Spinal cord (tissue), 10 donors: ENCODE measurements at places on chromosomes 6 and 20. TPM values are rescaled to one million over a fixed set of nuclear protein-coding genes. Genes with fewer than 3 reads are reported as not detected.

Gene CYP21A2
- 0.30 TPM for total RNA-seq

Gene PDYN
- 1.2 TPM for total RNA-seq

Gene SSTR4
- total RNA-seq = 0.89 TPM

Gene SPDEF
- 0.20 TPM for total RNA-seq

Gene ULBP1
- 0.20 TPM for total RNA-seq

Gene PRRT1
- 0.83 TPM for total RNA-seq

Gene RPN2
- total RNA-seq = 135 TPM

Gene GINM1
- total RNA-seq = 64.6 TPM

Gene RFX6
- not detected for total RNA-seq

DNA sequence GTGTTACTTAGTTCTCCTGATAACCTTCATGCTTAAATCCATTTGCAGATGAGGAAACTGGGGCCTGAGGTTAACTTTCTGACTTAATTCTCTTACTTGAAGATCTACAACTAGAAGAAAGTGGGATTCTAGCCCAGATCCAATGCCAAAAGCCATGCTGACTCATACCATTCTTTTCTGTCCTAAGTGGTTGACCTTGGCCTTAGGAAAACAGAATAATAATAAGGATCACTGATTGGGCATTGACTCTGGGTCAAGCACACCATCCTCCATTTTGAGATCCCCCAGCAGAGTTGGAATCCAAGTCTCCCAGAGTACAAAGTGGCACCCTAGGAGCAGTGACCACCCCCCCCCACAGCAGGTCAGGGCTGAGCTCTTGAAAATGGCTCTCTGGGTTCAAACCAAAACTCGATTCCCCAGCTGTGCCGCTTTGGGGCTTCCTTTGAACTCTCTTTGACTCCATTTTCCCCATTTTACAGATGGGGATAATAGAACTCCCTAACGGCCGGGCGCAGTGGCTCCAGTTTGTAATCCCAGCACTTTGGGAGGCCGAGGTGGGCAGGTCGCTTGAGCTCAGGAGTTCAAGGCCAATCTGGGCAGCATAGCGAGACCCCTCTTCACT, 12.8 kb upstream of the ZNF217 start:
- no peak overlapping the region for H3K4me3 ChIP-seq
- H3K4me1 ChIP-seq = peaks cover 9% of the 10 kb centered on the region
- no peak overlapping the region for H3K27ac ChIP-seq
- H3K36me3 ChIP-seq = no peaks in the 10 kb centered on the region
- no peak for DNase-seq

GRCh38 chr6:16224409-16224808, 14.0 kb upstream of the GMPR start:
- H3K27ac ChIP-seq = no peak overlapping the region
- no peak overlapping the region for H3K4me3 ChIP-seq
- H3K27me3 ChIP-seq = peaks cover 12% of the 10 kb centered on the region
- H3K4me1 ChIP-seq = peaks cover 10% of the 10 kb centered on the region
- no peak for DNase-seq
- no peaks in the 10 kb centered on the region for H3K36me3 ChIP-seq

GRCh38 chr20:2865630-2866029, 7.7 kb upstream of the PTPRA start:
- no peak overlapping the region for H3K27ac ChIP-seq
- peaks cover 68% of the 10 kb centered on the region for H3K36me3 ChIP-seq
- DNase-seq = no peak
- no peaks in the 10 kb centered on the region for H3K27me3 ChIP-seq
- H3K4me3 ChIP-seq = no peak overlapping the region

- no peak overlapping the region for H3K27ac ChIP-seq
- H3K36me3 ChIP-seq = no peaks in the 10 kb centered on the region
- no peaks in the 10 kb centered on the region for H3K27me3 ChIP-seq
- no peak overlapping the region for H3K4me3 ChIP-seq
- DNase-seq = no peak
Observed at GRCh38 chr6:41182069-41183034, 18.6 kb downstream of the TREML2 start.

GRCh38 chr6:163207431-163208383, 206.8 kb upstream of the QKI start:
- no peak overlapping the region for H3K27ac ChIP-seq
- no peak overlapping the region for H3K4me3 ChIP-seq
- DNase-seq = no peak
- no peaks in the 10 kb centered on the region for H3K36me3 ChIP-seq

DNA sequence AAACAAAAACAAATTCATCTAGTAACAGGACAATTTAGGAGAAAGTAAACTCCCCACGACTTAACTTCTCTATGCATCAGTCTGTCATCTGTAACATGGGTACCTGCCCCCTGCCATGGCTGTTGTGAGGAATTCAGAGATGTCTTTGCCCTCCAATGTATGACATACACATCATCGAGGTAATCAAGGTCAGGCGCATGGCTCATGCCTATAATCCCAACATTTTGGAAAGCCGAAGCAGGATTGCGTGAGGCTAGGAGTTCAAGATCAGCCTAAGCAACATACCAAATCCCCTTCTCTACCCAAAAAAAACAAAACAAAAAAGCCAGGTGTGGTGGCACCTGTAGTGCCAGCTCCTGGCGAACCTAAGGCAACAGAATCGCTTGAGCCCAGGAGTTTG, 9.0 kb downstream of the EEF1A1 start:
- no peak for DNase-seq
- H3K4me1 ChIP-seq = peaks cover 3% of the 10 kb centered on the region
- no peak overlapping the region for H3K4me3 ChIP-seq
- H3K27me3 ChIP-seq = no peaks in the 10 kb centered on the region
- no peak overlapping the region for H3K27ac ChIP-seq

DNA sequence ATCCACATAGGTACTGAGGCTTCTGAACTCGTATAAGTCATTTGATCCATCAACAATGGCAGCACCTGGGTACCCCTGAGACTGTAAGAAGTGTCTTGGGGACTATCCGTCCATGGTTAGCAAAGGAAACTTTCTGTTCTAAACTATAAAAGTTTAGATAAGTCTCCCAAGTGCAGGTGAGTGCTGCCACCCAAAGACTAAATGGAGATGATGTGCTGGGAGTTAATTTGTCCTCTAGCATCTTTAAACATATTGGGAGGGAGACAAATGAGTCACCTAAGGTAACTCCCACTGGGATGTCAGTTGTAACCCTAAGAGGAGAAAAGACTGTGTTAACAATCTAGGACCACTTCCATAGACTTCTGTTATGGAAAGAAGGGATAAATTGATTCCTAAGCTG, 6.2 kb downstream of the BEND6 start:
- no peaks in the 10 kb centered on the region for H3K27me3 ChIP-seq
- H3K4me3 ChIP-seq = no peak overlapping the region
- DNase-seq = no peak
- H3K4me1 ChIP-seq = no peaks in the 10 kb centered on the region

GRCh38 chr6:38499529-38500096, 140.1 kb downstream of the BTBD9 start:
- no peak overlapping the region for H3K4me3 ChIP-seq
- no peak for DNase-seq
- no peaks in the 10 kb centered on the region for H3K4me1 ChIP-seq

GRCh38 chr6:61193771-61194170, 1092.3 kb downstream of the KHDRBS2 start:
- DNase-seq = no peak
- H3K4me1 ChIP-seq = no peaks in the 10 kb centered on the region
- no peaks in the 10 kb centered on the region for H3K36me3 ChIP-seq
- no peak overlapping the region for H3K4me3 ChIP-seq
- no peak overlapping the region for H3K27ac ChIP-seq

DNA sequence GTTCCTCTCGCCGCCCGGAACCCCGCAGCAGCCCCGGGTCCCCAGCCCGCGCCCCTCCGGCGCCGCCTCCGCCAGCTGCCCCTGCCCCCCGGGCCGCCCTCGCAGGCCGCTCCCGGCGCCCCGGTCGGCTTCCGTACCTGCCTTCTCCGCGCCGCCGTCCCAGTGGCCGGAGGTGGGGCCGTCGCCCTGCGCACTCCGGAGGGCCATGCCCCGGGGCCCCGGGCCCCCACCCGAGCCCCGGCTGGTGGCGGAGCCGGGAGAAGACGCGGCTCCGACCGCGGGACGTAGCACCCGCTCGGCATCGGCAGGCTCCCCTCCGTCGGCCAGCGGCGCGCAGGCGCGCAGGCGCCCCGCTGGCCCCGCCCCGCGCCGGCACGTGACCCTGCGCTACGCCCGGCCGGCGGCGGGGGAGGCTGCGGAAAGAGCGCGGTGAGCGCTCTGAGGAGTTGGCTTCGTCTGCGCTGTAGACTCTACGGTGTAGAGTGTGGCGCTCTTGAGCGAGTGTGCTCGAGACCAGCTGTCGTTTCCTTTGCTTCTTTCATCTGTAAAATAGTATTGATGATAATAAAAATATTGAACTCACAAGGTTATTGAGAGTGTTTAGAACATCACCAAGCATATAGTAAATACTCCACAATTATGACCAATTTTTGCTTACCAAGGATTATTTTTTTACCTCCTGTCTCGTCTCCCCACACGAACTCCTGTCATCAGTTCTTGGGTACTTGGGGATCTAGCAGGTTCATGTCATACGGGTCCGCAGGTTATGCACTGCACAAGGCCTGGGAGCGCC, at the start of gene TBC1D20:
Gene TBC1D20 (minus strand): TSS at position 335 of the 793 bp plus-strand sequence. CDS start 128 bp downstream, at position 207.
- peaks cover 13% of the 10 kb centered on the region for H3K4me1 ChIP-seq
- H3K27ac ChIP-seq = peak within 1 kb of the TSS; percentile 77
- no peaks in the 10 kb centered on the region for H3K27me3 ChIP-seq
- no peaks in the 10 kb centered on the region for H3K36me3 ChIP-seq
- peak; percentile 96 for DNase-seq

DNA sequence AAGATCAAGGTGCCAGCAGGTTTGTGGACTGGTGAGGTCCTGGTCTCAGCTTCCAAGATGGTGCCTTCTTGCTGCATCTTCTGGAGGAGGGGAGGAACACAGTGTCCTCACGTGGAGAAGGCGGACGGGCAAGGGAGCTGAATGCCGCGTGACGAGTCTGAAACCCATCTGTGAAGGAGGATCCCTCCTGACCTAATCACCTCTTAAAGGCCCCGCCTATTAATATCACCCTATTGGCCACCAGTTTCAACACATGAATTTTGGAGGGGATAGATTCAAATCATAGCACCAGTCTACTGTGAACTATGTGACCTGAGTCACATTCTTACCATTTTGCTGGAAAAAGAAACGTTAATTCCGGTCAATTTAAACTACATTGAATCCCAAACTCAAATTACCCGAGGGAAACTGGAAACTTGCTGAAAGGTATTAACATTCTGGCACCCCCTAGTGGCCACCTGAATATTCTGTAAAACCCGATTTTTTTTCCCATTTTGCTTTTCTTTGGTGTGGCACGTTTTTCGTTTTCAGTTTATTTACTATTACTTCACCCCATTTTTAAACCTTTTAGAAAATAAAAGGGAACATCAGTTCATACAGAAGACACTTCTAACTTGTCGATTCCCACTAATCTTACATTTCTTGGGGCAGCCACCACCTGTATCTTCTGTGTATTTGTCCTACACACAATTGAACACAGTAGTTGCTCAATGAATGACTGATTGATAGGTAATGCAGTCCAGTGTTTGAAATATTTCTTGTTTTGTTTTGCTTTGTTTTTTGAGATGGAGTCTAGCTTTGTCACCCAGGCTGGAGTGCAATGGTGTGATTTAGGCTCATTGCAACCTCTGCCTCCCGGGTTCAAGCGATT, 17.9 kb upstream of the CCDC170 start:
- peak; percentile 68 for DNase-seq
- peaks cover 3% of the 10 kb centered on the region for H3K4me1 ChIP-seq
- H3K27me3 ChIP-seq = no peaks in the 10 kb centered on the region

- H3K36me3 ChIP-seq = peaks cover 7% of the 10 kb centered on the region
- no peaks in the 10 kb centered on the region for H3K4me1 ChIP-seq
- H3K27ac ChIP-seq = no peak overlapping the region
- no peaks in the 10 kb centered on the region for H3K27me3 ChIP-seq
Observed at GRCh38 chr6:16585805-16586204, 175.5 kb downstream of the ATXN1 start.

DNA sequence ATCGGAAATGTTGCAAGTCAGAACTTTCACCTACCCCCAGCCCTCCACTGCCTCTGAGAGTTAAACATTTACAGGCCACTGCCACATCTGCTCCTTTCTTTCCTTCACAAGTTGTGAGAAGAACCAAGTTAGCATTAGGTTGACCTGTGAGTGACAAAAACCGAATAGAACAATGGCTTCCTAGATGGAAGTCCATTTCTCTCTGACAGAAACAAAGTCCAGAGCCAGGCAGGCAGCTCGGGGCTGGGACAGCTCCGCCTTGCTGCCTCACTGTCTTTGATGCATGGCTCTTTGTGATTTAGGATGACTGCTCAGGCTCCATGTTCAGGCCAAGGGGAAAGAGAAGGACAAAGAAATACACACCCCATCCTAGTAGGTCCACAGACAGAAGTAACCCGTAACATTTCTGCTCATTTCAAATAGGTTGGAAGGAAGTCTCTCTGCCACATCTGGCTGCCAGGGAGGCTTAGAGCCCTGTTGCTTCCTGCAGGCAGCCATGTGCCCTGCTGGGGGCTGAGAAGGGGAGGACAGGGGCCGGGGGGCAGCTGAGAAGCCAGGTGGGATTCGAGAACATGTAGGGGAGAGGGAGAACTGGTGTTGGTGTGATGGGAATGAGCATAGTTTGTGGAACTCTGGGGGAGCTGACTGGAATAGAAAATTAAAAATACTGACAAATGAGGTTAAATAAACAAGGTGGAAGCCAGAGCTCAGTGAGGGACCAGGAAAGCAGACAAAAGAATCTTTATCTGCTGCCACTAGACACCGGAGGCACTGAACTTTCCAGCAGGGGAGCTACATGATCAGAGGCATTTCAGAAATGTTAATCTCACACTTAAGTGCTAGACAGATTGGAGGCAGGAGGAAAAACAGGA, 19.5 kb upstream of the IER3 start:
- peak overlapping the region; percentile 80 for H3K27ac ChIP-seq
- DNase-seq = no peak
- no peaks in the 10 kb centered on the region for H3K36me3 ChIP-seq
- peaks cover 9% of the 10 kb centered on the region for H3K4me1 ChIP-seq
- no peaks in the 10 kb centered on the region for H3K27me3 ChIP-seq

- no peaks in the 10 kb centered on the region for H3K36me3 ChIP-seq
- no peak overlapping the region for H3K4me3 ChIP-seq
- no peaks in the 10 kb centered on the region for H3K27me3 ChIP-seq
- no peaks in the 10 kb centered on the region for H3K4me1 ChIP-seq
- no peak for DNase-seq
Observed at GRCh38 chr6:106122306-106122918, 36.3 kb downstream of the PRDM1 start.

- H3K27ac ChIP-seq = no peak overlapping the region
- DNase-seq = no peak
- H3K36me3 ChIP-seq = no peaks in the 10 kb centered on the region
Observed at GRCh38 chr6:89471287-89471867, 38.4 kb downstream of the ANKRD6 start.

- no peaks in the 10 kb centered on the region for H3K27me3 ChIP-seq
- no peaks in the 10 kb centered on the region for H3K4me1 ChIP-seq
- DNase-seq = no peak
- no peaks in the 10 kb centered on the region for H3K36me3 ChIP-seq
- no peak overlapping the region for H3K27ac ChIP-seq
Observed at GRCh38 chr20:49724408-49725223, 10.9 kb upstream of the B4GALT5 start.

DNA sequence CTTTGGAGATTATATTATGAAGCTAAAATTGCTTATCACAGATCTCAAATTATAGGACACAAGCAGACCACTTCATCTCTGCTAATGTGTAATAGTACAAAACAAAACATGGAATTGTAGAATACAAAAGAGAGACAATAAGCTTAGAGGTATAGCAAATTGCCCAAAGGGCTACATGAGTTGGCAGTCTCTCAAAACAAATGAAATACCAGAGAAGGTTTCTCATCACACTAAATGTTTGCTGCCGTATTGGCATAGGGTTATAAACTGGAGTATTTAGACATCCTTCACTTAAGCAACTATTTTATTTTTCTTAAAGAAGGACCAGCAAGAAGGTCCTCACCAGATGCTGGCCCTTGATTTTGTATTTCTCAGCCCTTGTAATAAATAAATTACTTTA, 5.9 kb upstream of the EYA4 start:
- no peak overlapping the region for H3K27ac ChIP-seq
- peaks cover 8% of the 10 kb centered on the region for H3K27me3 ChIP-seq
- no peaks in the 10 kb centered on the region for H3K4me1 ChIP-seq
- no peak overlapping the region for H3K4me3 ChIP-seq
- no peak for DNase-seq
